ENCODE measurements at places on chromosomes 12 and 14.

GRCh38 chr12:76032043-76032981, 736 bp upstream of the PHLDA1 start:
- peak; percentile 67 for DNase-seq

- DNase-seq = no peak
Measured at GRCh38 chr12:53965281-53966084, 7.4 kb upstream of the HOXC11 start.

DNA sequence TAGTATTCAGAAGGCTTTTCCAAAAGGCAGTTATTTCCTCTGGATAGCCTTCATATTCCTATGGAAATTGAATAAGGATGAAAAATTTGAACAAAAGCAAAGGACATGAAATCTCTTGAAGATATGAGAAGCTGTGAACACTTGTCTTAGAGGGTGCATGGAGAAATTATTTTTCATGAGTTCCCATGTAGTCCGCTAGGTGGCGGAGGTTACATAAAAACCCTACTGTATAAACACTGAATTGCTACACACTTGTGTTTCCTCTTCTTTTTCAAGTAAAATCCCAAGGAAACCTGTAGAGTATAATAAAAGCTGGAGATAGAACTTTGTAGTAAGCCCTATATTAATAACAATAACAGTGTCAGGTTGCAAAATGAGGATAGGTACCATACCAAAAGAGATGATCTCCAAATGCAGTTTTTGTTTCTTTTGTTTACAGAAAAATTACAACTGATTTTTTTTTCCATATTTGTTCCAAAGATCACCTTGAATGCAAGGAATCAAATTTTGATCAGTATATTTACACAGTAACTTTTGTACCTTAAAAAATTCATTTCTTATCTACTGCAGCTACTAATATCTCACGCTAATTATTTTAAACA, 37.8 kb upstream of the OR4E1 start:
- DNase-seq = peak; percentile 28

DNA sequence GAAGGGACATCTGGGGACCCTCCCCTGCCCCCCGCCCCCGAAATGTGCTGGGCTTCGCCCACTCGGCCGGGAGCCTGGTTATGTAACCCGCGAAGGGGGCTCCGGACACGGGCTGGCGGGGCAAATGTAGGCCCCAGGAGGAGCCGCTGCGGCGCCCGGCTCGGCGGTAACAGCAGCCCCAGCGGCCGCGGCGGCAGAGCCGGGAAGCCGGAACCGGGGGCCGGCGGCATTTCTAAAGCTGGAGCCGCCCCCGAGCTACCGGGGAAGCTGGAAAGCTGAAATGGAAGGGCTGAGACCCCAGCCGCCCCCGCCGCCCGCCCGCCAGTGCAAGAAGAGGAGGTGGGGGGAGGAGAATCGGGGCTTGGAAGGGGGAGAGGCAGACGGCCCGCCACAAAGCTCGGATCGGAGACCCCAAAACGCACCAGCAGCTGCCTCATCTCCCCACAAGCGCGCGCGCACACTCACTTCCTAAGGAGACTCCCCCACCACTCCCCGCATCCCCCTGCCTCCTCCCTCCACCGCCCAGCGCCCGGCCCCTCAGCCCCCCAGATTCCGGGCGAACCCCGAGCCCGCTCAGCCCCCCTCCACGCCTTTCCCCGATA, 1.5 kb downstream of the KDM2B start:
- DNase-seq = no peak

- no peak for DNase-seq
Measured at GRCh38 chr14:103870891-103871595, 23.7 kb upstream of the PPP1R13B start.

- DNase-seq = no peak
Measured at GRCh38 chr14:97106166-97106565, 309.0 kb downstream of the VRK1 start.
